HFFc6 (cell line): ENCODE measurements at places on chromosomes 4 and X. TPM values are rescaled to one million over a fixed set of nuclear protein-coding genes. Genes with fewer than 3 reads are reported as not detected.

Gene CYSLTR1
- not detected in 3 replicates for total RNA-seq

- no peaks in the 10 kb centered on the region for H3K36me3 ChIP-seq
- H3K4me3 ChIP-seq, result peak within 1 kb of the TSS; percentile 67
- H3K27ac ChIP-seq, result no peak within 1 kb of the TSS
- peaks cover 13% of the 10 kb centered on the region for H3K27me3 ChIP-seq
- DNase-seq, result no peak
Measured at GRCh38 chr4:152935631-152936445, at the start of gene FHDC1. TSS of gene FHDC1 (plus strand) at chr4:152936323. CDS start at chr4:152943058, 6,735 bp downstream.

GRCh38 chr4:110128472-110128919 is 69.9 kb downstream of the ELOVL6 start:
- H3K27me3 ChIP-seq, result no peaks in the 10 kb centered on the region
- H3K36me3 ChIP-seq, result no peaks in the 10 kb centered on the region
- no peak overlapping the region for H3K4me3 ChIP-seq
- no peak for DNase-seq
- H3K27ac ChIP-seq, result no peak overlapping the region

DNA sequence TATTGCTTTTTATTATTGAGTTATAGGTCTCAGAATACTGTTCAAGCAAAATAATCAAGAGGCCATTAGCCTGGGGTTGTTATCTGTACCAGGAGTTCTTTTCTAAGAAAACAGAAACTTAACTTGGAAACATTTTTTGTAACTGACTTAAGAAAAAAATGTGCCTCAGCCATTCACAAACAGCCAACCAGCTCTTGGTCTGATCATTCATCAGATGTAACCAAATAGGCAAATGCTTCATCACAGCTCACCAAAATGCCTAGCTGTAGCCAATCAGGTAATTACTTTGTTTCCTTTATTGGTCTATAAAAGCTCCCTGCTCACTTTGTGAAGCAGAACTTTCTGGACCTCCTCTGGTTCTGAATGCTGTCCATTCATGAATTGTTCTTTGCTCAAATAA is 387.7 kb downstream of the FAT4 start:
- peak; percentile 6 for DNase-seq
- no peaks in the 10 kb centered on the region for H3K36me3 ChIP-seq
- H3K27ac ChIP-seq, result no peak overlapping the region
- no peaks in the 10 kb centered on the region; the same call in 1 of the 2 replicates for H3K27me3 ChIP-seq
- no peak overlapping the region for H3K4me3 ChIP-seq
